ENCODE measurements at places on chromosomes 16 and 17.

- DNase-seq: peak; percentile 11
Observed at GRCh38 chr17:57114085-57114673, 29.1 kb downstream of the AKAP1 start.

DNA sequence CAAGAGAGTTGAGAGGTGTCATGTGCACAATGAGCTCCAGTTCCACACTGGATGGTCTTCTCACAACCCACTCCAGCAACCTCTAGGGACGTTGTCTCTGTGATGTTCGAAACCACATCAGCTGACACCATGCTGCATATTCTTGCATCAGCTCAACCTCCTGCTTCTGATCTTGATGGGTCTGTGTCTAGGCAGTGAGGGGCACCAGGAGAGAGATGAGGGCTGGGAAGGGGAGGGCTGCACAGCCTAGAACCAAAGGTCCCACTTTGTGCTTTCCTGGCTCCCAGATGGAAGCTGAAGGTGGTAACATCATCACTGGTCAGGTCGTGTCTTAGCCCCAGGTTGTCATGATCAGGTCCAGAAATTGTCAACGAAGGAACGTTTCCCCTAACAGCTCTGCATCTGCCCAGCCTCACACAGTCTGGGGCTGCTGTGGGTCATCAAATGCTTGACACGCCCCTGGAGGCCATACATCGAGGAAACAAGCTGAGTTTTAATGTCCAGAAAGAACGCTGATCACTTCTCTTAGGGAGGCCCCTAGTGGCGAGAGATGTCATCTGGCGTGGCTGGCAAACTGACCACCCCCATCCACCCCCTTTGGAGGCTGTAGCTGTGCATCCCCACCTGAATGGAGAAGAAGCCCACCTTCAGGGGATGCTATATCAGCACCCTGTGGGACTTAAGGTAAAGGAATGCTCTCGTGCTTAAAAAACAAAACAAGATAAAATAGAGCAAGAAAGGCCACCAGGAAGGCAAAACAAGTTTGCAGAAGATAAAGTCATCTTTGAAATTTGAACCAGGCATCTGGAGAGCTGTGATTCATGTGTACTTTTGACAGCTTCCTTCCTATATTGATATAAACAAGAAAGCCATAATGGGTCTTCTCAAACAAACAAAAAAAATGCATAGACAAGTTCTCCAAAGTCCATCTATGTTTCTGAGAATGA is 58.3 kb downstream of the WIPI1 start:
- peak; percentile 19 for DNase-seq

DNA sequence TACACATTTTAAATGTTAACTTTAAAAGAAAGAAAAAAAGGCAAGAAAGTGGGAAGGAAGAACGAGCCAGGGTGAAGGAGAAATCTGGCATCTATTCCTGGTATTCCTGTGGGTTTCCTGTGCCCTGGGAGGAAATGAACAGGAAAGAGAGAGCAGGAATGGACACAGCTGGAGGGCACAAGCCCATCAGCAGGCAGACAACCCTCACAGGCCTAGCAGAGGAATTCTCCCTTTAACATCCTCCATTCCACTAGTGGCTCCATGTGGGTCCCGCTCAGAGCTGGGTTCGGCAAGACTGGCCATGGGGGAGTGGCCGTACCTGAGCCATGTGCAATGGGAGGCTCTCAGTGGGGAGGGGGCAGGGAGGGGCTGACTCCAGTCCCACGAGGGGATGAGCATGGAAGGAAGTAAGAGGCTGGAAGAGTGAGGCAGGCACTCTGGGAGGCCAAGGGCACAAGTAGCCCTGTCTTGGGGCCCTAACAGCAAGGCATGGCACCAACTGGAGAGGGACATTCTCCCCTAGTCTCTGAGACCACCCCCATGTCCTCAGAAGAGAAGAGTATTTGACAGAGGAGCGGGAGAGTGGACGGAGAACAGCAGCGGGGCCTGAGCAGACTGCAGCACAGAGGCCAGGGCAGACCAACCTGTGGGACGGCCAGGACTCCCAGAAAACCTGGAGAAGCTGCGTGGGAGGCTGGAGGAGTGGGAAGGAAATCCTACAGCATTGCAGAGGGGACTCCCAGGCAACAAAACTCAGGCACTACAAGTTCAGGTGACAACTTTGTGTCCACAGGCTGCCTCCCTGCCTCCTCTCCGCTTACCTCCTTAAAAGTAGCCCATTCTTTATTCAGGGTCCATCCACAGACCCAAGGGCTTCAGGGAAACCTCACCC is 30.2 kb downstream of the TK2 start:
- no peak for DNase-seq

GRCh38 chr17:66533572-66533971 is 231.2 kb downstream of the PRKCA start:
- no peak for DNase-seq

- no peak for DNase-seq
Observed at GRCh38 chr16:83109490-83110125, 482.8 kb downstream of the CDH13 start.

GRCh38 chr16:80587071-80587470 is 46.3 kb downstream of the DYNLRB2 start:
- peak; percentile 58 for DNase-seq

DNA sequence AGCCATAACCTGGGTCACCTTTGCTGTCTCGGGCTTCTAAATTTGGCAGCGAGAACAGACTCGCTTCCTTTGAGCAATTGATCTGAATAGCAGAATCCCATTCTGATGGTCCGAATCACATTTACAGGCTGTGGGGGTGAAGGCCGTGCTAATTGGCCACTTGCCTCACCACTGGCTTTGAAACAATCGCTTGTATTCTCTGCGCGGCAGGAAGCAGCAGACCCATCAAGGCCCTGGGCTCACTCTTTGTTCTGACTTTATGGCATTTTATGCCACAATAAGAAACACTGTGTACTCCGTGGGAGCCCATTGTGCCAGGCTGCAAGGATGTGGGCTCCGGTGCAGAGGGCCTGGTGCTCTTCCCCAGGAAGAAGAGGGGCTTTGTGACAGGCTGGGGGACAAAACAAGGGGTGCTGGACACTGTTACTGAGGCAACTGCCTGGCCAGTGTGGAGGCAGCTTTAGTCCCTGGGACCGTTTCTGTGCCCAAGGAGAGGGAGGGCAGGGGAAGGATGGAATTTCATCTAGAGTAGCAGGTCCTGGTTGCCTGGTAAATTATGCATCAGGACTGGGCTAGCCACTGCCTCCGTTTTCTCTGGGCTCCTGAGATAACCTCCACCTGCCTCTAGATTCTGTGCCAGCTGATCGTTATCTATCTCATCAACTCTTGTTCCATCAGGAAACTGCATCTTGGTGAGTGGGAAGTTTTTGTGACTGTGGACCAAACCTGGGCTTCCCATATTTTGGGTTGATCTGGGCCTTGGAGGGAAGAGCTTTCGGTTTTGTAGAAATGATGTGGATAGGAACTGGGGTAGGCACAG is 78.5 kb downstream of the MRC2 start:
- DNase-seq: no peak

GRCh38 chr16:17404941-17405689 is 65.6 kb downstream of the XYLT1 start:
- no peak for DNase-seq

DNA sequence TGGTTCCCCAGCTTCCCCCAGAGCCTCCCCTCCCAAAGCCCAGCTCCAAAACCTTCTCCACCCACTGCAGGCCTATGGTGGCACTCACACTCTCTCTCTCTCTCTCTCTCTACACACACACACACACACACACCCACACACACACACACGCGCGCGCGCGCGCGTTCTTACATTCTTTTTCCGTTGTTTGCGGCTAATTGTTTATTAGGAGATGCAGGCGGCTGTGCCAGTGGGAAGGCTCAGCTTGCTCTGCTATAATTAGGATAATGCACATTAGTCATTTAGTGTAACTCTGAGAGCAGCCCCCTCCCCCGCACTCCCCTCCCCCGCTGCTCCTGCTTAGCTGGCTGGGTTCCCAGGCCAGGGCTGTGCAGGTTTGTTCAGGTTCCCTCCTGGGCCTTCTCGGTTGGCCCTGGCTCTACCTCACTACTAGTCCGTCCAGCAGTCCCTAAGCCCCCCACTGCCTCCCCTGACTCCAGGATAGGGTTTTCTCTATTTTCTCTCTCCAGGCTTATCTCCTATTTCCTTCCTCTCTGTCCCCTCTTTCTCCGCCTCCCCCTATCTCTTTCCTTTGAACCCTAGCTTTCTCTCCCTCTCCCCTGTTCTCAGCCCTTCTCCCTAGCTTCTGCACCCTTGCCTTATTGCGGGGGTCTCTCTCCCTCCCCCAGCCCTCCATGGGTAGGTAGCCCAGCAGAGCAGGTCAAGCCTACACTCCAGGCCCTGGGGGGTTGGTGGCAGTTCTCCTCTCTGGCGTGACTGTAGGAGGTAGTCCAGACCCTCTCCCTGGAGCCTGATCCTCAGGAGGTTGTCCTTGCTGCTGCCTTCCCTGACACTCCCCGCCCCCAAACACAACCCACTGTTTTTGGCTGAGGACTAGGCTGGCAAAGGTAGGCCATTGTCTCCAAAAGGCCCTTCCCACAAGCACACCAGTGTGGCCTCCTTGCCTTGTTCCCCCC is 34.0 kb downstream of the TMEM132E start:
- no peak for DNase-seq

GRCh38 chr16:89374393-89374960 is 115.9 kb downstream of the ANKRD11 start:
- no peak for DNase-seq

DNA sequence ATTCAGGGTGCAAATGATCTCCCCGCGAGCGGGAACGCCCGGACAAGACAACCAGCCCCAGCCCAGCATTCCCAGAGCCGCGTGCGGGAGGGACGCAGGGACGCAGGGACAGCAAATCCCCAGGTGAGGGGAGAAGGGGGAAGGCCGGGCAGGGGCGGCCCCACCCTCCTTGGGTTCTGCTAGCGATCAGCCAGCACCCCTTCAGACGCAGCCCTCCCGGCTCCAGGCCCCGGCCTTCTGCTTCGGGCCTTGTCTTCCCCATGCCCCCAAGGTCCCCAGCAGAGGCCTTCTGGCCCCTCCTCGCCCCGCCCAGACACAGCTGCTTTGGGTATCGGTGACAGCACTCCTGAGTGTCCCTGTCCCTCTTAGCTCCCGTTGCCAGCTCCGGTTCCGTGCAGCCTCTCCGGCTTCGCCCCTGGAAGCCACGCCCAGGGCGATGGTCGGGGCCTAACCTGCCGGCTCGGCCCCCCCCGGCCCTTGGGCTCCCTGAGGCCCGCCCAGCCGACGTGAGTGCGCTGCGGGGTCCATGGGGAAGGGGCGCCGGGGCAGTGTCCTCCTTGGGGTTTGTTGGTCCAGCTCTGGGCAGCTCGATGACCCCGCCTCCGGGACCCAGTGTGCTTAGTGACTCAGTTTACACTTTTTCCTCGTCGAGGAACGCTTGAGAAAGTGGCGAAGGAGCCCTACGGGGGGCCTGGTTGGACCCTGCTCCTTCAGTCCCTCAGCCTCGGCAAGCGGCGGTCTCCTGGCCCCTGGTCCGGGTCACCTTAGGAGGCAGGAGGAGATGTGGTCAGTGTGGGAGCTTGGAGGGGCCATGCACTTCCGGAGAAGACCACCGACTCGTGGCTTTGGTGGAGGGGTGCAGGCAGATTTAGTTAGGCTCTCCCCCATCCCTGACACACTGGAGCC is 50.5 kb upstream of the AMZ2 start:
- no peak for DNase-seq

- DNase-seq: no peak
Observed at GRCh38 chr16:79714440-79714839, 113.9 kb upstream of the MAF start.

DNA sequence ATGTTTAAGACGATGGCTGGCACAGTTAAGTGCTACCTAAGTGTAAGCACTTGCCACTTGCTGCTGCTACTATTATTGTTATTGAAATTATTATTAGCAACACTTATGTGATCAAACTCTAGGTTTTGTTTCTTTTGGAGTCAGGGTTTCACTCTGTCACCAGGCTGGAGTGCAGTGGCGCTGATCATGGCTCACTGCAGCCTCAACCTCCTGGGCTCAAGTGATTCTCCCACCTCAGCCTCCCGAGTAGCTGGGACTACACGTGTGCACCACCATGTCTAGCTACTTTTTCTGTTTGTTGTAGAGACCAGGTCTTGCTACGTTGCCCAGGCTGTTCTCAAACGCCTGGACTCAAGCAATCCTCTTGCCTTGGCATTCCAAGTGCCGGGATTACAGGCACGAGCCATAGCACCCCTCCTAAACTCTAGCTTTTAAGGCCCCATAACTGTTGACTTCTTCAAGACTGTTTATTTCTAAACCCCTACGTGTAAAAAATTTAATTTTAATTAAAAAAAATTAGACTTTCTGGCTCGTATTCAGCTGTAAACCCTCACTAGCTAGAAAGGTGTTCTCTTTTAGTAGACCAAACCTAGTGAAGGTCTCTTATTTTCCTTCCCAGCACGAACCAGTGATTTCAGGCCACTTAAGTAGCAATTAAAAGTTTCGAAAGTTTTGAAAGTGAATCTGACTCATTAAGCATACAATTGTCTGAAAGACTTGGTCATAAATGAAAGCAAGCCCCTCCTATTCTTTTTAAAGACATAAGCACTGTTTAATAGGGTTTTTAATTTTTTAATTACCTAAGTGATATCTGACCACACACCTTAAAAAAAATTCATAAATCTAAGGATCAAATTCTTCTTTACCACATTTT is 11.7 kb upstream of the SCNN1B start:
- DNase-seq: no peak

DNA sequence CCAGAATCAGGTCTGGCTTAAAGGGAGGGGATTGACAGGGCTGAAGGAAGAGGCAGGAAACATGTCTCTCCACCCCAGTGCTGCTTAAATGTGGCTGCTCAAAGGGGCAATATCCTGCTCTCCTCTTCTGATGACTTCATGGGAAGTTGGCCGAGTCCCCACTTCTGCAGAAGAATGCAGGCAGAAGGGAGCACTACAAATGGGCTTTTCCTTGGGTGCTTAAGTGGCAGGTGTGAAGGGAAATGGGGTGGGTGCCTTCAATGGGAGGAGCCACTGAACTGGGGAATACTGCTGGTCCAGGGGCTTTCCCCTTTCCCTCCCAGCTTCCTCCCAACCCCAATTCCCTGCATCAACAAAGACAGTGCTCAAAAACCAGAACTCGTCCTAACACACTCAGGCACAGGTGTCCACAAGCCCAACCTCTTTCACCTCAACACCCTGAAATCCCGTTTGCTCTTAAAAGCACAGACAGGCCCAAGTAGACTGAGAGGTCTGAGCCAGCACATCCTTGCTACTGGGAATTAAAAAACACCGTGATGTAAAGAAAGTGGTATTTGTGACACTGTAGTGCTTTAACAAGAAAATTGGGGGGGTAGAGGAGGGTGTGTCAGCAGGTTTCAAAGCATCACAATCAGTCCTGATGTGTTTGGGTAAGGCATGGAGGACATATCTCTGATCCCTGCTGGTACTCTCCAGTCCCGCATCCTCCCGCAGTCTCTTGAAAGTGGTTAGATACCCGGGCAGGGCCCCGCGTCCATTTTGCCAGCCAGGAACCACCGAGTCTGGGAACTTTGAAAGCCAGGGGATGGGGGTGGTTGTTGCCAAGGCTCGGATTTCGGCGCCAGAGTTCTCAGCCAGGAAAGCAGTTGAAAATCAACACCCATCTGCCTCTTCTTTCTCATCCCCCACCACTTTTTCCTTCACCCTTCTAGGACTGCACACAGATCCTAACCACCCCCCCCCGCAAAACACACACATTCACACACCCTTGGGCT is 1.6 kb downstream of the CA10 start:
- DNase-seq: no peak

- DNase-seq: no peak
Observed at GRCh38 chr16:57208926-57209325, 22.8 kb downstream of the RSPRY1 start.

GRCh38 chr17:64004218-64004770 is 6.1 kb downstream of the PRR29 start:
- DNase-seq: no peak

GRCh38 chr17:39582658-39583057 is 25.1 kb downstream of the NEUROD2 start:
- DNase-seq: no peak

GRCh38 chr17:66855204-66855603 is 20.3 kb downstream of the CACNG5 start:
- DNase-seq: no peak

GRCh38 chr16:56688762-56689161 is 6.5 kb downstream of the MT1X start:
- no peak for DNase-seq
